ENCODE measurements at places on chromosomes 12 and 14.

GRCh38 chr14:89484051-89484844, 67.2 kb upstream of the FOXN3 start:
- no peak for DNase-seq

GRCh38 chr14:103385929-103386712, 906 bp downstream of the MARK3 start:
- peak; percentile 17 for DNase-seq

- DNase-seq, result no peak
Observed at GRCh38 chr12:62396750-62397149, 69.9 kb upstream of the MON2 start.

DNA sequence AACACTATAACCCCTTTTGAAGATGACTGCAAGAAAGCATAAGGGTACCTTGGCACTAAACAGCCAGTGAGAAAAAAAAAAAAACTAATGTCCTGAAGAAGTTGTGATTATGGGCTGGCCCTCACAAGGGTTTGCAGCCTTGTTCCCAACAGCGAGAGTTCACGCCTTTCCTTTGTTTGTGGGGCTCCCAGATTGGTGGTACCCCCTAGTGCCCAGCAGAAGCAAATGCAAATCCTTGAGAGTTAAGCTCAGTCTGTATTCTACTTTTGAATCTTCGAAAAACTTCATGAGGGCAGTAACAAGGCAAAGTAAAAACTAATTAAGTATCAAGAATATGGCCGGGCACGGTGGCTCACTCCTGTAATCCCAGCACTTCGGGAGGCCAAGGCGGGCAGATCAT, 238.9 kb upstream of the LMO3 start:
- no peak for DNase-seq

- DNase-seq, result no peak
Observed at GRCh38 chr12:89671469-89671868, 37.2 kb downstream of the ATP2B1 start.

- no peak for DNase-seq
Observed at GRCh38 chr14:46887144-46887543, 235.6 kb upstream of the RPL10L start.

- DNase-seq, result no peak
Observed at GRCh38 chr12:52251367-52252051, 18.5 kb downstream of the KRT7 start.

- DNase-seq, result no peak
Observed at GRCh38 chr14:44963775-44964380, 1.9 kb downstream of the TOGARAM1 start.

DNA sequence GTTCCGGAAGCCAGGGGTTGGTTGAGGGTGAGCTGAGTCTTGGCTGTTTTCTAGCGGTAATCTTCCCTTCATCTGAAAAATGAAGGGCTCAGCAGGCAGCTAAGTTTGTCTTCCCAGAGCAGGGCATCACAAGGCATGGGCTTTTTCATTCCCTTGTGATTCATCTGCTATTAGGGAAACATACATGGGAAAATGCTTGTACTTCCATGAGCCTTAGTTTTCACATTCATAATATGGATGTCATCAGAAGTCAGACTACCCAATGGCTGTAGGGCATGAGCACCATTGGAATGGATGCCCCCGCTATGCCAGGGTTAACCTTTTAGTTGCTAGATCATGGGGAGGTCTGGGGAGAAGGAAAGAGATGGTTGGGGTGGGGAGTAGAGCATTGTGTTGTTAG, 18.7 kb downstream of the HELB start:
- DNase-seq, result no peak

DNA sequence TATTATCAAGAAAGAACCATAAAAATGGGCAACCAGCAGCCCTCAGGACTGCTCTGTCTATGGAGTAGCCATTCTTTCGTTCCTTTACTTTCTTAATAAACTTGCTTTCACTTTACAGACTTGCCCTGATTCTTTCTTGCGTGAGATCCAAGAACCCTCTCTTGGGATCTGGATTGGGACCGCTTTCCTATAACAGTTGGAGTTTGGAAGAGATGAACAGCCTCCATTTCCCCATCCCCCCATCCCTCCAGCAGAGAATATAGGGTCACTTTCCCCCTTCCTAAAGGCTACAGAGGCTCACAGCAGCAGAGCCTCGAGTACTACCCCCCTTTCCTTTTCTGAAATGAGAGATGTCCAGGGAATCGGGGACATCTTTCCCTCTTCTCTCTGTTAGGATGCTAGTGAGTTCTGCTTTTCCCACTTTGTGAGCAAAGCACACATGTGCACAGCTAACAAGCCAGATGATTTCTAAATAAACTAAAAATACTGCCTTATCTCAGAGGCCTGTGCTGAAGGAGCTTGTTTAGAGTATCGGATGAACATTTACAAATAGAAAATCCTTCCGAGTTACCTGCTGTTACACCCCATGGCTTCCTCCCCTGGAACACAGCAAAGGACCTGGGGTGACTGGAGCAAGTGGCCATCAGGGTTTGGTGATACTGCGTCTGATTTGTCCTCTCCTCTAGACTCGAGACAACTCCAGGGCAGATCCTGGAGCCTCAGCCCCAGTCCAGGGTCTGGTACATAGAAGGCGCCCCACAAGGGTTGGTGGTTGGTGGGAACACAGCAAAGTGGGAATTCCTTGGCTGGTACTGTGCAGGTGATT, 144.2 kb downstream of the SLC38A6 start:
- no peak for DNase-seq

- DNase-seq, result no peak
Observed at GRCh38 chr14:105398726-105399465, 558 bp downstream of the TEX22 start.

GRCh38 chr14:28704153-28704552, 62.4 kb upstream of the FOXG1 start:
- no peak for DNase-seq

DNA sequence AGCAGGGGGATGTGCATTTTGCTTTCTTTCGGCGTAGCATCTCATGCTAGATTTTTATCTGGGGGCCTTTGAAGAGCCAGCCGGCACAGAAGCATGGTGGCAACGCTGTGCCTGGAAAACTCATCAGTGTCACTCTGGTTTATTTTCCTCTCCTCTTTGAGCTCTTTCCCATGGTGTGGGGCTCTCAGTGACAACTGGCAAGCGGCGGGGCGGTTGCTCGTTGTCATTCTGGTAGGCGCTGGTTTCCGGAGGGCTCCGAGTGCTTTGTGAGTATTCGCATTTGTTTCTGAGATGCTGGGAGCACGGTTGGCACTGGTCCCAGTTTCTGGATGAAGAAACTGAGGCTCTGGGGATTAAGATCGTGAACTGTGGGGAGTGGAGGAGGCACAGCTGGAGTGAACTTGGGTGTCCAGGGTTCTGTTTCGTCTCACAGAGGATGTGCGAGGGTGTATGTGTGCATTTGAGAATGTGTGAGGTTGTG, 23.3 kb downstream of the TPCN1 start:
- no peak for DNase-seq

GRCh38 chr14:103548463-103549351, 13.8 kb downstream of the BAG5 start:
- DNase-seq, result no peak

DNA sequence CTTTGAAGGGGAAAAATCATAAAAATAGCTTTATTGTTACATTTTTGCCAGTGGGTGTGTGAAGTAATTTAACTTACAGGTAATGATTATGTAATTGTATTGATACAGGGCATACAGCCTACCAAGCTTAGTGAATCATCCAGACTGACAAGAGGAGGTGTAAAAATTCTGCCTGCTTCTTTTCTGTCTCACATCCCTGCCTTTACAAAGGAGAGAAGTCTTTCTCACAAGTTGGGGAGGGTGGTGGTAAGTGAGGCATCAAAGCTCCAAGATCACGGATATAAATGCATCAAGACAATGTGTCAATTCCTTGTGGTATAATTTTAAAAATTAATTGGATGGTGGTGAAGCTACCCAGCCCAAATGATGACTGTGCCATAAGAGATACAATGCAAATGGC, 39.0 kb upstream of the G2E3 start:
- no peak for DNase-seq

GRCh38 chr12:106000382-106001104, 138.2 kb downstream of the NUAK1 start:
- DNase-seq, result no peak

- DNase-seq, result no peak
Observed at GRCh38 chr12:111584959-111585358, 14.2 kb downstream of the ATXN2 start.

- no peak for DNase-seq
Observed at GRCh38 chr12:77232045-77232444, 166.7 kb upstream of the E2F7 start.

GRCh38 chr14:38887696-38888095, 215.3 kb downstream of the SEC23A start:
- DNase-seq, result no peak

- DNase-seq, result no peak
Observed at GRCh38 chr14:102539544-102540314, 30.2 kb upstream of the ANKRD9 start.

DNA sequence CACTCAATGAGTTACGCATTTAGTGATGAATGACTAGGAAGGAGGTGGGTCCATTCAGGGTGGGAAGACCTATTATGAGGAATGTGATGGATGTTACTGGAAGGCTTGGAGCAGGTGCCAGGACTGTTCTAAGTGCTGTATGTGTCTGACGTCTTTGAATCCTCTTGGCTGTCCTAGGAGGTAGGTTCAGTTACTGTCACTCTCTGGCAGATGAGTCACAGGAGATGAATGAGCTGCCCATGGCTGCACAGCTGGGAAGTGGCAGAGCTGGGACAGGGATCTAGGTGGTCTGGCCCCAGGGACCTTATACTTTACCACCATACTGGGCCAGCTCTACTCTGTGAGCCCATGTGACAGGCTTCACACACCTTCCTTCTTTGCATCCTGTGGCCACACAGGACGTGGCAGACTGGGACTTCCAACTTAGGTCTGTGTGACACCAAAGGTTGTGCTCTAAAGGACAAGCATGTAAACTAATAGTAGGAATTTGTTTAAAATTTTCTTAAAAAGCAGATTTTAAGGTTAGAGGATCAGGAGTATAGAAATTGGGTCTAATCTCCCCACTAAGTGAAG, 24.0 kb downstream of the TCTN1 start:
- DNase-seq, result no peak

GRCh38 chr14:93757206-93757605, 31.1 kb downstream of the PRIMA1 start:
- DNase-seq, result no peak

GRCh38 chr14:101489092-101489760, 72.1 kb upstream of the DIO3 start:
- no peak for DNase-seq

DNA sequence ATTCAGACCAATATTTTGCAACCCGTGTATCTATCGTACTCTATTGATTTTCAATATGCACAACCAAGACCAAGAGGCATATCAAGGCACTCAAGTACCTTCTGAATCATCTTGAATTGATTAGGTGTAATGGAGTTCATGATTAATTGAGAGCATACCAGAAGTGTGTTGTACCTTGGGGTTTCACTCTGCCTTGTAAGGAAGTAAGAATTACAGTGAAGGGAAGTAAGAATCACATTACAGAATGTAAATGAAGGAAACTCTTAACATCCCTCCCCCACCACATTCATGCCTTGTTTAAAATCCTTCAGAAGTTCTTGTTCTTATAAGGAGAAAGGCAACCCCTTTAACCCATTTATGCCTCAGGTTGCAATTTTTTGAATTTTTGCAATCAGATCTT, 5.4 kb upstream of the MGAT4C start:
- DNase-seq, result no peak

DNA sequence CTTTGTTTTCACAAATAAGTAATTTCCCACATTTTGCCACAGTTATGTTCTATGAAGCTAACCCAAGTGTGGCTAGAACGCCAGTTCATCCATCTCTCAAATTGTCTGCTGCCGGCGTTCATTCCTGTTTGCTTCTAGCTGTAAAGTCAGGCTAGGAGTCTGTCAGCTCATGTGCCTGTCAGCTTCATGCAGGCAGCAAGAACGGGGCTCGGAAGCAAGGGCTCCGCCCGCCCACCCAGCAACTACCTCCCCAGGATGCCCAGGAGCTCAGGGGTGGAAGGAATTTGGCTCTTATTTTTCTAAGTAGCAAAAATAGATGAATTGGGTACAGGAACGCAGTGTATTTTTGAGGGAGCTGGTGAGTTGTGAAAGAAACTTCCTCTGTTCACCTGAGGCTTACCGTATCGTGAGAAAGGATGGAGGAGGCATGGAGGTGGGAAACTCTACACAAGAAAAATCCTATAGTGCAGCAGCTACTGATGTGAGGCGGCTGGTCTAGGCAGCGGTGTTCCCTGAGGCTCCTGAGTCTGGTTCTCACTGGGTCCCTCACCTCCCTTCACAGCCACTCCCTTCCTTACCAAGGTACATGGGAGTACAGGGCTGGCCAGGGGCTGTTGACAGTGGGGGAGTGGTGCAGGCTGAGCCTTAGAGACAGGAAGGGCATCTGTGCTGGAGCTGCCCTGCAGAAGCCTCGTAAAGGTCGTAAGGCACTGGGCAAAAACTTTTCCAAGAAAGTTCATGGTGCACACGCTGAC, 54.5 kb upstream of the AMN start:
- no peak for DNase-seq

DNA sequence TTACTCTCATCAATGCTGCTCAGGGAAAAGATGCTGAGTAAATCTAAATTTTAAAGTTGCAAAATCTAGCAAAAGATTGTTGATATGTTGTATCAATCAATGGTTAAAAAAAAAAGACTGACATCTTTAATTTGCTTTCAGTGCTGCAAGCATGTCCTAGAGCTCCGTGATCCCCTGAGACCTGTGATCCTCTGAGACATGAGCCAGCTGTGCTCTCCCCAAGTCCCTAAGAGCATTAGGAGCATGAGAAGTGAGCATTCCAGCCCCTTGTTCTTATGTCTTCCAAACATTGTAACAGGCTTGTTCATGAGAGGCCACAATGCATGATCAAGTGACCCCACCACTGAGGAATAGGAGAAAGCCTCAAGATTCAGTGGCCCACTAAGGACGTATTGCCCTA, 116.6 kb downstream of the DAD1 start:
- no peak for DNase-seq
